ENCODE measurements at places on chromosomes 6 and 20.

DNA sequence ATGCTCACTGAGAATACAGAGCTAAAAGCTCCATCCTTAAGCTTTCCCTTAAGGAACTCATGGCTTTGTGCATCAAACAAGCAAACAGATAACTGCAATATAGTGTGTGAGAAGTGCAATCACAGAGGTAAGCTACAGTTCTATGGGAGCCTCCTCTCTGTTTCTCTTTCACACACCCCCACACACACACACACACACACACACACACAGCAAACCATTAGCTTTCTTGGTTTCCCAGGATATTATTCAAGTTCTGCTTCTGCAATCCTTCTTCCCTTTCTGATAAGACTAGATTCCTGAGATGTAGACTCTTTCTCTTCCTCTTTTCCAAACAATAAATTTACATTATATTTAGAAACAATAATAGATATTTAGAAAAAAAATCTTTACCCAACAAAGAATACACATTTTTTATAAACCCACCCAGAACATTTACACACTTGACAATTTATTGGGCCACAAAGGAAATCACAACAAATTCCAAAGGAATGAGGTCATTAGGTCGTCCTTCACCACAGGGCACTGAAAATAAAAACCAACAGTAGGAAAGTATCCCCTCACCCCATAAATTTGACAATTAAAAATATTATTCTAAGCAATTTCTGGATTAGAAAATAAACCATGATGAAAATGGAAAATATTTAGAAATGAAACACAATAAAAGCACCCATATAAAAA lies 9.3 kb upstream of the GFOD1 start:
- no peak for DNase-seq

DNA sequence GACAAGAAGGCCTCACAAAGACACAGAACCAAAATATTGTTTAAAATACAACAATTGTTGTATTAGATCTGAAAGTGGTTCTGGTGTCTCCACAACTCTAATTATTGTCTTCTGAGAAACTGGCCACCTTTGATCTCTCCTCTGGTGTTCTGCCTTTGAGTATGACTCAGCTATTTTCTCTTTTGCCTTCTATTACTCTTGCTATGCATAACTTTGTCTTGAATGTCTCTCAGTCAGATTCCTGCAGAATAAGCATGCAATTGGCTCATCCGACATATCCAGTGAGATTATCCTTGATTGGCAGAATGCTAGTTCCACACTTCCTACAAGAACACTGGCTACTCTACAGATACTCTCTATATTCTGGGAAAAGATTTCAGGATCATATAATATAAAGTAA lies 14.3 kb upstream of the EPM2A start:
- no peak for DNase-seq

GRCh38 chr6:149150801-149151398 lies 166.6 kb upstream of the TAB2 start:
- no peak for DNase-seq

- no peak for DNase-seq
Observed at GRCh38 chr6:146578054-146578453, 20.7 kb upstream of the ADGB start.

DNA sequence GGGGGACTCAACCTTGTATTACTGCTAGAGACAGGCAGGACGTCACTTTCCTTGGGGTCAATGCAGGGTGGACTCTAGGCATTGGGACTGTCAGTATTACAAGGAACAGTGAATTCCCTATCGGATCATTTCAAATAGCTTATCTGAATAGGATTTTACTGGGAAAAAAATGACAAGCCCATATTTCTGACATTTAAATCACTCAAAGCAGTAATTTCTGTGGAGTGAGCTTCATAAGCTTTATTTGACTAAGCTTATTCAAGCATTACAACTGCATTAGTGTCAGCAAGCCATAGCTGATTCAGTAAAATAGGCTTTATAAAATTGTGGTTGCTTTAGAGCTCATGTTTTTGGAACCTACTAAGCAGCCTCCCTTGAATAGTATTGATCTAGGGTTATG lies 44.3 kb downstream of the TRDN start:
- DNase-seq, result no peak

DNA sequence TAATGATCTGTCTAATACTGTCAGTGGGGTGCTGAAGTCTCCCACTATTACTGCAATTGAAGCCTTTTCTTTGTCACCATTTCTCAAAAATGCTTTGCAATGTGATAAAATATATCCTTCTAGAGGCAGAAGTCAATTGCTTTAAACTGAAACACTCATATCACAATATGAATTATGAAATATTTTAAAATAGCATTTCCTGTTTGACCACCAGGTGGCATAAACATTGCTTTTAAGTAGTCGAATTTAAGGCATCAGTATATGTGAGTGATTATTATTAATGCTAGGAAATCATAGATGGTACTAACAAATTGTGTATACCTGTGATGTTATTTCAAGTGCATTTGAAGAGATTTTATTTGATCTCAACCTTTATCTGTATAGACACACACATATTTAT lies 87.5 kb downstream of the MEI4 start:
- DNase-seq, result no peak

- no peak for DNase-seq
Observed at GRCh38 chr6:132070356-132070755, 119.2 kb upstream of the CCN2 start.

DNA sequence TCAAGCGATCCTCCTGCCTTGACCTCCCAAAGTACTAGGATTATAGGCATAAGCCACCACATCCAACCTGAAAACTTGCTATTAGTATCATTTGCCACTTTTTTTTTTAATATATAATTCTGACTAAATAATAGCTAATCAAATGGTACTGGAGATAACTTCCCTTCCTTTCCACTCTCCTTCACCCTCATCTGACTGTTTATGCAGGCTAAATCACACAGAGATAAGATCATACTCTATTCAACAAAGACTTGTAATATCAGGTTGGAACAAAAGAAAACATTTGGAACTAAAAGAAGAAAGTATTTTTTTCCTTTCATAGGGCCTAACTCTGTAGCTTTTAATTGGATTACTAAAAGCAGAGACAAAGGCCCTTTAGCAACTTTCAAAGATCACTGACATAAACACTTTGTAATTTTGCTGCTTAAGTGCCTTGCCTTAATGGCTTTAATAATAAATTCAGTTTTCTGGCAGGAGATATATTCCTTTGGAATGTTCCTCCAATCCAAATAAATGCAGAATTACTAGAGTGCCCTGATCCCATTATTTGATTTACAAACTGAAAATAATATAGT lies 198.7 kb upstream of the ASCC3 start:
- no peak for DNase-seq

DNA sequence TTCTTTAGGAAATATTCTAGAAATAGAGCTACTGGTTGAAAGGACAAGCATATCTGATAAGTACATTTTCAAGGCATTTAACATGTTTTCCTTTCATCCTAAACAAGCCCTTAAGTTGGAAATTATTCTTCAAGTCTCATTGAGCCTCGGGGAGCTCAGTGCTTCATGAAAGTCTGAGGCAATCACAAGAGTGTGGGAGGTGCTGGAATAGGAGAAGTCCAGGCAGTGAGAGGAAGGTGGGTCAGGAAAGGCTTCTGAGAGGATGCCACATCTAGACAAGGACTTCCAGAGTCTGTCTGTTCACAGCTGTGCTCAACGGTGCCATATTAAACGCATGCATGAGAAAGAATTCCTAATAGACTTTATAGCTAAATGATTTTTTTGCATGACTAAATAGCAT lies 69.8 kb downstream of the CD83 start:
- DNase-seq, result no peak

DNA sequence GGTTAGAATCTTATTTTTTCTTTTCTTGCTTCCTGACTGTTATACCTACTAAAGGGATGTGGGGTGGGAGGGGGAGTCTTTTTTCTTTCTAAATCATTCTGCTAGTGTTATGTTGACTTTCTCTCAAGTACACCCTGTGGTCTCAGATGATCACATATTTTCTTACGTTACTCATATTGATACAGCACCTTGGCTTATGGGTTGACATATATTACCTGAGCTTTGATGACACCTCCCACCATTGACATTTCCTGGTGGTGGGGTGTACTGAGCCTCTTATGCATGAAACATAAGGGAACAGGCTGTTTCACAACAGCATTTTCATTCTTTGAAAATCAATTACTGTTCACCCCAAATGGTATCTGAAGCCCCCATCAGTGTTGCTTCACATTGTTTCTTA lies 169.8 kb downstream of the MMS22L start:
- no peak for DNase-seq

GRCh38 chr6:159729598-159730331 lies 2.5 kb downstream of the WTAP start:
- DNase-seq, result no peak

- DNase-seq, result no peak
Observed at GRCh38 chr20:58017231-58017969, 211.1 kb downstream of the ANKRD60 start.

GRCh38 chr6:144036064-144036834 lies 28.2 kb upstream of the PLAGL1 start:
- no peak for DNase-seq

DNA sequence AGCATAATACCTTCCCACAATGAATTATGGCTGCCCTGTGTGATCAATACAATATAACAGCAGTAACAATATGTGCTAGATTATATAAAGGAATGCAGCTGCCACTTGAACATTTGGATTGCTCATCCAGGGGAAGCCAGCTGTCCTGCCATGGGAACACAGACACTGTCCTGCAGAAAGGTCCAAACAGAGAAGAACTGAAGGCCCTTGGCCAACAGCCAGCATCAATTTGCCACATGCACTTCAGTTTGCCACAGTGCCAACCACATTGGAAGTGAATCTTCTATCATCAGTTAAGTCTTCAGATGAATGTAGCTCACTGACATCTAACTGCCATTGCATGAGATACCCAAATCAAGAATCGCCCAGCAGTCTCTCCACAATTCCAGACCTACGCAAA lies 332.4 kb downstream of the PRKN start:
- no peak for DNase-seq

- no peak for DNase-seq
Observed at GRCh38 chr20:49871391-49871948, 43.9 kb downstream of the SPATA2 start.

DNA sequence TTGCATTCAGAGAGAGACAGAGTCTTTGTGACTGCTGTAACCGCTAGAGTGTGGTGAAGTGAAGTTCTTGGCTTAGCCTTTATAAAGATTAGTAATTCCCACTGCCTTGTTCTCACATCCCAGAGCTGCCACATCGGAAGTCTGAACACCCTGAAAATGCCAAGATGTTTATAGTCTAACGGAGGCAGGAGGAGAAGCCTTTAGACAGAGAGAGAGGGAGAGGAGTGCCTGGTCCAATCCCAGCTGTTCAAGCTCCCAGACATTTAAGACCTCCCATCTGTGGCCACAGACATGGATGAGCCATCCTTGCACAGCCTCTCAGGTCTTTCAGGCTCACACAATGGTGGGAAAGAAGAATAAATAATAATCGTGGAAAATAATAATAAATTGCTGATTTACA lies 1422.8 kb upstream of the EYS start:
- no peak for DNase-seq

GRCh38 chr20:19510611-19511010 lies 247.4 kb upstream of the RIN2 start:
- no peak for DNase-seq

- no peak for DNase-seq
Observed at GRCh38 chr20:22502731-22503191, 81.6 kb downstream of the FOXA2 start.

DNA sequence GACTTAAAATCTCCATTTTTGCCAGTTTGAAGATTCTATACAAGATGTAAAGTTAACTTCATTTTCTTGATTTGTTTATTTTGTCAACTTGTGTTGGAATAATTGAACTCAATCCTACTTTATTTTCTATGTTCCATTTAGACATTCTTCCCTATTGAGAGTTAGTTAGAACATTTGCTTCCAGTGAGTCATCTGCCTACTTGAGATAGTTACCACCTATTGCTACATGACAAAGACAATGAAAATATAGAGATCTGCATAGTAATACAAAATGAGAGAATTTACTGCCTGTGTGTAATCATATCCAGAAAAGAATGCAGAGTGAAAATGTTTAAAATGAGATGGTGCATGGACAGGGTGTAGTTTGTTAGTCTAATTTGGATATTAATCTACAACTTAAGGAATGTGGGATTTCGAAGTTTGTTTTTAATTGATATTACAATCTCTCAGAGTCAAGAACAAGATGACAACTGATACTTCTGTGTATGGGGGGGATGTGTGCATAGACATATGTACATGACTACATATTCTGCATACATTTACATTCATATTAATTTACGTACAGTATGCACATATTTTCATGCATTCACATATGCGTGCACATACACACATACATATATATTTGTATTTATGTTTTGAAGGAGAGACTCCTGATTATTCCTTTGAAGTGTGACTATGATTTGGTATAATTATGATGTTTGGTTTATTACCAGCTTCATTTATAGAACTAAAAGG lies 420.1 kb downstream of the NKAIN2 start:
- no peak for DNase-seq

All from stimulated activated CD8-positive, alpha-beta memory T cell treated with anti-CD3 and anti-CD28 coated beads, Interleukin-12 subunit alpha, Interleukin-12 subunit beta, amount 100 ng/mL, for 1 hour (primary cell).